ENCODE measurements at places on chromosomes 5 and 9.
A peak's percentile ranks its signal among the peaks of the same experiment; 100 is the strongest.

GRCh38 chr5:20536813-20537212 is 548.8 kb upstream of the CDH18 start:
- no peak for DNase-seq

GRCh38 chr9:129383561-129384490 is 205.8 kb upstream of the IER5L start:
- peak; percentile 68 for DNase-seq

DNA sequence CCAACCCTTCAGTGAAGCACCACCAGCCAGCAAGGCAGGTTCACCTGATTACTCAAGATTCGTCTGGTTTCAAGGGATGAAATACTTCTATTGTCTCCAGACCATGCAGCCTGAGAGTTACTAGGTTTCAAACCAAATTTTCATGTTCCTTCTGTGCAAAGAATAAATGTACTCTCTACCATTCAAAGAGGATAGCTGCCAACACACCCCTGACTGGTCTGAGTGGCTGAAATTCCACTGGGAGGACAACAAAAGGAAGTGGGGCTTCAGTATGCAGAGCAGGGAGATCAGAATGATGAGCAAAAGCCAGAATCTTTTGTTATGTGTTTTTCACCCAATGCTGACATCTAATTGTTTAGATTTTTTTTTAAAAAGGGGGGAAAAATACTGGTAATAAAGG is 356.3 kb downstream of the BNC2 start:
- no peak for DNase-seq

- DNase-seq = peak; percentile 29
Observed at GRCh38 chr9:31119890-31120454, 1264.5 kb upstream of the ACO1 start.

DNA sequence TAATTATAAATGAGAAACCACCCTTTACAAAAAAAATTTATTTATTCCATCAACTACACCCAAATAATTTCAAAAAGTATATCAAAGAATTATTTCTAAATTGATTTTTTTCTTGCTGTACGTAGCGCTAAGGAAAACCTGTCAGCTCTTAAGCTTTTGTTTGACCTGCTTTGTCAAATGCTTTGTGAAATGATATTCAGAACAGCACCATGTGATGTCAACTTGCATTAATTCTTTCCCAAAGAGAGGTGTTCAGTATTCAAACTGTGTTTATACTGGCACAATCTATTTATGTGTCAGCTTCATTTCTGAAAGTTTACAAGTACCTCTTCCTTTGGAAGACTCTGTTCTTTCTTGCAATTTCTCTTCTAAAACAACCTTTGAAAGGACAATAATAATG is 12.0 kb upstream of the ARSB start:
- no peak for DNase-seq

GRCh38 chr5:154086641-154087040 is 47.9 kb downstream of the MFAP3 start:
- DNase-seq = no peak

DNA sequence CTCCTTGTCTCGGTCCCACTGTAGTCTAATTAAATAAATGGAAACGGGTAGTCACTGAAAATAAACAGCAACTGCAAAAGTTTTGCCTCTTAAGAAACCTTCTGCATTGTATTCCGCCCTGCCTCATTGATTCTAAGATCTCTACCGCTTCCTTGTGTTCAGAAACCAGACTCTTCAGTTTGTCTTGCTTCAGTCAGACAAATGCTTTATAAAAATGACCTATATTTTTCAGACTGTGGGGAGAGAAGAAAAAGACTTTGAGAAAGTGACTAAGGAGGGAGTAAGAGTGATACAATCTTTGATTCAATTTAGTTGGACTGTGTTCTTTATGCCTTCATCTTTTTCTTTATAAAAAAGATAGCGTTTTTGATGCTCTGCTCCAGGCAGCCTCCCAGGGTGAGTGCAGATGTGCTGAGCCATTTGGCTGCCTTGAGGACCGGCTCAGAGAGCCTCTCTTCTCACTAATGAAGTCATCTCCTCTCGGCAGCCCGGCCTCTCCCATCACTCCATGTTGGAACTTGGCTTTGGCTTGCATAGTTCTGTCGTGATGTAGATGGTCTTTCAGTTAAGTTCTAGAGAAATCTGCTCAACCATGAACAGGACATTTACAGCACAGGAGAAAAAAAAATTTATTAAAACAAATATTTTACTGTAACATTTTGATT is 4.0 kb upstream of the VCAN start:
- no peak for DNase-seq

DNA sequence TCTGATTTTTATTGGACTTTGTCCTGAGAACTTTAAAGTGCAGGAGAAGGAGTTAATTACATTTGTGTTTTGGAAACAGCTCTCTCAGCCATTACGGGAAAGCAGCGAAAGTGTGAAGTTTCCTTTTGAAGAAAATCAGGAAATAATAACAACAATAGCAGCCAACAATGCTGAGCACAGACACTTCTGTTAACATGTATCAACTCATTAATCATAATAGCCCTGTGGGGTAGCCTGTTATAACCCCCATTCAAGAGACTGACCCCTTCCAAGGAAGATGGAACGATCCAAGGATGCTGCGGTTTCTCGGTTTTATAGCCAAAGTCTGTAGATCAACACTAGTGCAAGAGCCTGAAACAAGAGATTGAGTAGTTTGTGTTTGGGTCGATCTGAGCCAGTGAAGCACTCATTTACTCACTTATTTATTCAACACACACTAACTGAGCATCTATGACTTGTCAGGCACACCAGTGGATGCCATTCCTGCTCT is 195.5 kb downstream of the DRD1 start:
- no peak for DNase-seq

DNA sequence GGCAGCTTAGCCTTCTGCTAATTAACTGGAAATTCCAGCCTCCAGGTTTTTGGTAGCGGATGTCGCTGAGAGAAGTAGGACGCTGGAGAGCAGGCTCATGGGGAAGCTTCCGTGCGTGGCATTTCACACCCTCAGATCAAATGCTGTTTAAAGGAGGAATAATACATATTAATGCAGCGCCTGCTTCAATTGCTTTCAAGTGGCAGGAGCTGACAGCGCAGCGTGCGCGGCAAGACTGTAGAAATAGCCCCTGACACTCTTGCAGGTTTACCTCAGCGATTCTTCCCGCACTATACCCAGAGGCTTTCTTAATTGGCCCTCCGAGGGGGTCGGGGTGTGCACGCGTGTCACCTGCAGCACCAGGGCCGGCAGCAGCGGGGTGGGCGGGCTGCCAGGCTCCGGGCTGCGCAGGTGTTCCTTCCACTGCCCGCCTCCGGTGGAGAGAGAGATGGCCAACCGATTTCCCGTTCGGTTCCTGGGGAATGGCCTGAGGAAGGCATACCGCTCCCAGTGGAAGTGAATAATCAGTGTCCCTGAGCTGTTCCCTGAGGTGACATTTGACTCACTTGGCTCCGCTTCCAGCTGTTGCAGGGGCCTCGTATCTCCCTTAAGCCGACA is 427.9 kb downstream of the KCTD16 start:
- DNase-seq = no peak

DNA sequence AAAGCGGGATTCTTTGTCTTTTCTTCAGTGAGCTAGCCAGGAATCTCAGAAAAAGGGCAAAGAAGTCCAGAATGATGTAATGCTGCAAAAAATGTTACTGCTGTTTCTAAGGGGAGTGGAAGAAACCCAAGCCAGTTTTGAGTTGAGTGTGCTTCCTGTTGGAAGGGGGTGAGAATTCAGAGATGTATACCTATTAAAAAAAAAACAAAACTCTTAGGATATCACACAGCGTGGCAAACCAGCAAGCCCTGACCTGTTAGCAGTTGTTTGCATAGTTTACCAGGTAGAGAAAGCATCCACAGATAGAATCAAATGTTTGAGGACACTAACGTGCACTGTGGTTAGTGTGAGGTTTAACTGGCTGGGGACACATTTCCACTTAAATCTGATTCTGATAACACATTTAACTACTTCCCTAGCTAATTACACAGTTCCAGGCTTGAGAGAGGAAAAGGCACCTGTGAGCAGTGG is 11.4 kb downstream of the BASP1 start:
- DNase-seq = no peak

- no peak for DNase-seq
Observed at GRCh38 chr5:131610198-131611063, 24.6 kb downstream of the RAPGEF6 start.

Measured in activated CD4-positive, alpha-beta T cell treated with anti-CD3 and anti-CD28 coated beads for 4 hours (primary cell).